ENCODE measurements at places on chromosomes 3 and 15.

DNA sequence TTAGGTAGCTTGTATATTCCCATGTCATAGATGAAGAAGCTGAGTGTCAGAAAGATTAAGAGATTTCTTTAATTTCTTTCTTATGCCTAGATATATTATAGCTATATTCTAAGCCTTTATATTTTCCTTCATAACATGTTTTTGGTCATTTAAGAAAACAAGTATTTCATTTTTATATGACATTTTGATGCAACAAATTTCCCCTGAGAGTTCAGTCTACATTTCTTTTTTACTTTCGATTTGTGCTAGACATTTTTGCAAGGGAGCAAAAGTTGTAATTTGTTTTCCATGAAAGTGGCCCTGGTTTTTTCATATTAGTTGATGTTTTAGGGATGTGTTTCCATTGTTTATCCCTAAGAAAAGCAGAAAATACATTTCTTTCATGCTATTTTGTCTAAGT, 344.9 kb downstream of the NLGN1 start:
- DNase-seq = no peak

GRCh38 chr15:88563638-88564037, 17.2 kb upstream of the DET1 start:
- no peak for DNase-seq

GRCh38 chr3:13251166-13251903, 168.8 kb downstream of the NUP210 start:
- no peak for DNase-seq

GRCh38 chr15:57541805-57542504, 49.7 kb upstream of the MYZAP start:
- DNase-seq = no peak

GRCh38 chr15:66408254-66408653, 21.5 kb downstream of the MAP2K1 start:
- no peak for DNase-seq

DNA sequence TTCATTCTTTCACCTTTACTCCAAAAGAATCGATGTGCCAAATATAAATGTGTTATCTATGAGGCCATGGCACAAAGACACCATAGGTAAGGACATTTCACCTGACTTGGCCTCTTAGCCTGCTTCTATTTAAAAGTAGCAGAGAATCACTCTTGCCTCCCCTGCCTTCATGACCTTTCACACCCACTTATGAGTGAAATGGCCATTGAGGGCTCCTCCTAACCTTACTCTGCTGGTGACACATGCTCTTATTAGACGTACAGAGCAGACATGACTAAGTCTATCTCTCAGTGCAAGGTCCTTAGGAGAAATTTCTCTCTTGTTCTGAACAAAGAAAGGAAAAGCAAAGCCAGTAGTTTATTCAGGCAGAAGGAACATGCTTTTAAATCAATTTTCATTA, 150.7 kb downstream of the LRTM1 start:
- no peak for DNase-seq

GRCh38 chr3:159252772-159253384, 451.0 kb downstream of the MFSD1 start:
- no peak for DNase-seq

DNA sequence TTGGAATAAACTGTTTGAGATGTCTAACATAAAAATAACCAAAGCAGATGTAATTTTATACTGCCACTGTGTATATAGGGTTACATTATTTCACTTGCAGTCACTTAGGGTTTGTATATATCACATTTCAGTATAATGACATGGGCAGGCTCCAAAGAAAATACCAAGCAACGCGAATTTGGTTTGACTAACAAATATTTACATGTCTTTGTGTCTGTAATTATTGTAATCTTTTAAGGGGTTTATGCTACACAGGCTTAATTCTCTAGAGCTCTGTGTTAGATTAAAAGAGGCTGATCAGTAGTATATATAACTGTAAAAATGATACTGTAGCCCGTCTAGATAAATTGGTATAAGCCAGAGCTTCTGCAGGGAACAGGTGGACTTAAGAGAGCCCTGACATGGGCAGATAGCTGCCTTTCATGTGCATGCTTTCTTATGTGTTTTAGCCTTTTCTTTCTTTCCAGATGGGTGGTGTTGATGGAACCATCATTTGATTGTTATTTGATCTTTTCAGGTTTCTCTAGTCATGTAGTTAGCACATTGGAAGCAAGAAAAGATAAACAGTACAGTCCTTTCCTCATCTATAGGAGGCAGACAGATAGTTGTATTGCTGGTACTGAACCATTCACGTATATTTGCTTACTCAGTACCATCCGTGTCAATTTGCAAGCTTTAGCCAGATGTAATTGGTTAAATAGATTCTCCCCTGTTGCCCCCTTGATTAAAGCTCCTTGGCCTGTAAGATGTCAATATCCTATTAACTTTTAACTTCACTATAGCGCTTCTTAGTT, 86.1 kb downstream of the GALK2 start:
- DNase-seq = no peak

- DNase-seq = no peak
Observed at GRCh38 chr15:88705769-88706165, 67.0 kb downstream of the ISG20 start.

Measured in caudate nucleus (tissue), 63 donors.